SK-MEL-5 (cell line): ENCODE measurements at places on chromosomes 1 and 21. TPM values are rescaled to one million over a fixed set of nuclear protein-coding genes. Genes with fewer than 3 reads are reported as not detected.
A peak's percentile ranks its signal among the peaks of the same experiment; 100 is the strongest.

- no peak for DNase-seq
These were observed 18.9 kb downstream of the SLC16A1 start for GRCh38 chr1:112937070-112937469.

The BRINP3 gene
- total RNA-seq = 0.24 TPM in 1 of 2 replicates, not detected in the other

The KISS1 gene
- not detected in 2 replicates for total RNA-seq

DNA sequence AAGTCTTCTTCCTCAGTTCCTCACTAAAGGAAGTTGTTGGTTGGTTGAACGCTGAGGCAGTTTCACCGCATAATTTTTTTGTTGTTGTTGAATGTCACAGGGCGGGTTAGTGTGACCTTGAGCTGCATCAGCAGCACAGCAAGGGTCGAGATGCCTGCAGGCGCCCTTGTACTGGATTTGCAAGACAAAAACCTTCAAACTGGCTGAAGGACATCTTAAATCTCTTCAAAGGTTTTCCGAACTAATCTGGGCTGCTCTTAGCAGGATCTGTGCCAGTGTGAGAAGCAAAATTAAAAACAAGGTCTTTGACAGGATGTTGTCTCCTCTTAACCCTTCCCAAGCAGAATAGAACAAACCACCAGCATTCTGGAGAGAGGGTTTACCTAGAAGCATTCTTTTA is 59.4 kb downstream of the NRIP1 start:
- no peak for DNase-seq

- DNase-seq = no peak
These were observed 59.2 kb upstream of the SSX2IP start for GRCh38 chr1:84749427-84749826.

The RNF207 gene
- total RNA-seq = 1.5 and 2.9 TPM in 2 replicates

DNA sequence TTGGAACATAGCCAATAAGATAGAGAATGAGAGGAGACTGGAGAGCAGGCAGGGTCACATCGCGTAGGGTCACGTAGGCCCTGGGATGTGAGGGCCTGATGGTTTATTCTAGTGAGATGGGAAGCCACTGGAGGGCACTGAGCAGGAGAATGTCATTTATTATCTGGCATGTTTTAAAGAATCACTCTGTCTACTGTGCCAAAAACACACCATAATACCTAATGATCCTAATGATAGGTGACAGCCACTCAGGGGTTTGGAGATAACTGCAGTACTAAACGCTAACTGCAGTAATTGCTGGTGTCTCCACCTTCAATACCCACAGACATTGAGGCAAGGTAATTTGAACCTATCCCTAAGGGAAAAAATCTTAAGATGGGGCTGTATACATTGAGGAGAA is 185.4 kb downstream of the TTLL7 start:
- no peak for DNase-seq

DNA sequence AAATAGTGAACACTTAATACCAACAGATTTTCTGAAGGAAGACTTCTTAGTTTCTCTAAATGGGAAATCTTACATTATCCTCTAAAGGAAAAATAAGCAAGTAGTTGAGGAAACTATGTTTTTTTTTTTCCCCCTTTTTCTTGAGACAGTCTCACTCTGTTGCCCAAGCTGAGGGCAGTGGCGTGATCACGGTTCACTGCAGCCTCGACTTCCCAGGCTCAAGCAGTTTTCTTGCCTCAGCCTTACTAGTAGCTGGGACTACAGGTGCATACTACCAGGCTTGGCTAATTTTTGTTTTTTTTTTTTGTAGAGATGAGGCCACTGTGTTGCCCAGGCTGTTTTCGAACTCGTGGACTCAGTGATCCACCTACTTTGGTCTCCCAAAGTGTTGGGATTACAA is 3.9 kb downstream of the MTR start:
- DNase-seq = no peak

DNA sequence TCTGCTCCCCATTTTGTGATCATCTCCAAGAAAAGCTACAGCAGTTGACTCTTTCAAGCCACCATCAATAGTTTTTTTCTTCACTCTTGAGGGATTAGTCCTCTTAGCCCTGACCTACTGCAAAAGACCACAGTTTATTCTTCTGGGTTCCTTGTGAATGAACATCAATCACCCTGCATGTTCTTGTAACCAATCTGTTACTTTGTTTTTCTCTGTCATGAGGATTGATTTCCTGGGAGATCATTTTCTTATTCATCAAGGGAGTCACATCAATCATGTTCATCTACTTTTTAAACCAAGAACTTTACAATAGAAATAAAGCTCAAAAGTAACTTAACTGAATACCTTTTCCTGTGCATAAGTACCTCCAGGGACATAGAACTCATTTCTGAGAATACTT is 21.8 kb downstream of the ILDR2 start:
- DNase-seq = no peak

GRCh38 chr1:920521-920920 is 3.2 kb upstream of the SAMD11 start:
- DNase-seq = no peak

DNA sequence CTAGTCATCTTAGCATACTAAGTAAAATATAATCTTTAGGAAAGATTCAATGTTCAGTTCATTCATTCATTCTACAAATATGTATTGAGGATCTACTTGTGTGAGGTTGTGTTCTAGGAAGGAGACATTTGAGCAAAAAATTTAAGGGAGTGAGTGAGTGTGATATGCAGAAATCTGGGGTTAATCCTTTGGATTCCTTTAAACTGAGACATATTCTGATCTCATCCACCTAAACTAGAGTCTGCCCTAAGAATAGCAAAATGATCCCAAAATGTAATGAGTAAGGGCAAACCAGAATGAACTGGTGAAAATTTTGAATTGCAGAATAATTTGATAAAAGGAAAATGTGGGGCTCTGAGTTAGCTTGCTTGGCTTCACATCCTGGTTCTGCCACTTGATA is 8.6 kb downstream of the UBE2U start:
- no peak for DNase-seq

- peak; percentile 48 for DNase-seq
These were observed 11.7 kb upstream of the CD55 start for GRCh38 chr1:207309745-207310273.

GRCh38 chr1:203521074-203521794 is 27.3 kb downstream of the OPTC start:
- no peak for DNase-seq

- peak; percentile 71 for DNase-seq
These were observed 115.1 kb upstream of the TMEM51 start for GRCh38 chr1:15038232-15039016.

DNA sequence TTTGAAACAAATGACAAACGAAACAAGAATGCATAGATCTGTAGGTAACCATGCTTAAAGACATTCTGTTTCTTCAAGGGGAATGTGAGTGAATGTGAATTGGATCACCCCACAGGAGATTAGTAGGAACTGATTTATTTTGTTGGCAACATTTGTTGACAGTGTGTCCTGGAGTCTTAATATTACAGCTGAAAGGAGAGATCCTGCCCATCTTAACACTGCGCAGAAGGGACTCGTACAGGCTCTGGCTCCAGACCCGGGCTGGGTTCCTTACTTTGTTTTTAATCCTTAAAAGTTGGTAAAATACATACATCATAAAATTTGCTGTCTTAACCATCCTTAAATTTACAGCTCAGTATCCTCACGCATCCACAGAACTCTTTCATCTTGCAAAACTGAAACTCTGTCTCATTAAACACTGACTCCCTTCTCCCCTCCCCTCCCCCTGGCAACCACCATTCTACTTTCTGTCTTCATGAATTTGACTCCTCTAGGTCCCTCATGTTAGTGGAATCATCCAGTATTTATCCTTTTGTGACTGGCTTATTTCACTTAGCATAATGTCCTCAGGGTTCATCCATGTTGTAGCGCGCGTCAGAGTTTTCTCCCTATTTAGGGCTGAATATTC is 74.1 kb downstream of the GALNT2 start:
- no peak for DNase-seq

DNA sequence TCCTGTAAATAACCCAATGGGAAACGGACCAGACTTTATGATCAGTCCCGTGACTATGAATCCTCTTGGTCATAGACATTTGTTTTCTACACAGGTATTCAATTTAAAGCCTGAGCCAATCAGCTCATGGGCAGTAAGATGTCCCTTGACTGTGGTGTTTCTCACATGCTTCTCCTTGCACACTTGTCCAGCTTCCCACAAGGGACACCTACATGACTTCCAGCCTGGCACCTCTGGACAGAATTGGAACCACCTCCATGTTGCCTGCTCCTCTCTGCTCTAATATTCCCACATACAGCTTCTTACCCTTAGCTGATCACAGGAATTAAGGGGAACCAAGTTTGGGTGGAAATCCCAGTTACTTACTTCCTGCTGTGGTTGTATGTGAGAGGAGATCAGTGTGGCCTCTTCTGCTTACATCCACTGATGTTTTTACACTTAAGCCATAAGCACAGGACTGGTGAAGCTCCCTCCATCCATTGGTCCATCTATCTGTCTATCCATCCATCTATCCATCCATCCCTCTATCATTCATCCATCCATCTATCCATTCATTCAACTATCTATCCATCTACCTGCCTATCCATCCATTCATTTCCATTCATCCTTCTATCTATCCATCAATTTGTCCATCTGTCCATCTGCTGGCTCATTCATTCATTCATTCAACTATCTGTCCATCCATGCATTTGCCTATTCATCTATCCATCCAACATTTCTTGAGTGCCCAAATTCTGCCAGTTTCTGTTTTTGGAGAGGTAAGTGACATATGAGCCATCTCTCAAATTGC is 16.4 kb downstream of the RUNX1 start:
- no peak for DNase-seq

DNA sequence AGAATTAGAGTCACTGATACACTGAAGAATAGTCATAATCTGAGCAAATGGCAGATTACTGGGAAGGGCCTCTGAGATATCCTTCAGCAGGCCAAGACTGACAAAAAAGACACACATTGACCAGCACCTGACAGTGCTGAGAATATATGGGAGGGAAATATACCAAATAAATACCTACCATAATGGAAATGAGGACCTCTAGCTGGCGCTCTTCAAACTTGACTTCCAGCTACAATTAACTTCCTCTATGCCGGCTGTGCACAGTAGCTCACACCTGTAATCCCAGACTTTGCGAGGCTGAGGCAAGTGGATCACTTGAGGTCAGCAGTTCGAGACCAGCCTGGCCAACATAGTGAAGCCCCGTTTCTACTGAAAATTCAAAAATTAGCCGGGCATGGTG is 69.5 kb downstream of the NPHS2 start:
- no peak for DNase-seq

DNA sequence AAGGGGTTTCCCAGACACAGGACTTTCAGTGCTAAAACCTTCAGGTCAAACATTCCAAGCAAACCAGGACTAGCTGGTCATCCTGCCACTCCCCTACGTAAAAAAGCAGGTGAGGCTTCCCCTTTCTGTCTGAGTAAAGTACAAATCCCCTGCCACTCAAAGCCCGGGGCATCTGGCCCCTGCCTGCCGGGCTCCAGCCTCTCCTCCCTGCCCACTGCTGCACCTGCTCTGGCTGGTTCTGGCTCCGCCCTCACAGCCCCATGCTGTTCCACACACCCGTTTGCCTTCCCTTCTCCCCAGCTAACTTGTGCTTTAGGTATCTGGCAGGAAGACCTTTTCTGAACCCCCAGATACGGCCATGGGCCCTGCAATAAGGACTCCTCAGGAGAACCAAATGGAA is 23.3 kb upstream of the S100A7 start:
- no peak for DNase-seq

The RNU5D-1 gene
- total RNA-seq = not detected in 2 replicates

The KCND3 gene
- total RNA-seq = 0.11 and 0.13 TPM in 2 replicates

- peak; percentile 74 for DNase-seq
These were observed 127.9 kb upstream of the MROH9 start for GRCh38 chr1:170807432-170807831.

GRCh38 chr1:185834371-185834905 is 100.2 kb downstream of the HMCN1 start:
- peak; percentile 99 for DNase-seq

The LRRIQ3 gene
- total RNA-seq = 0.55 and 0.59 TPM in 2 replicates

The TRIM67 gene
- 0.03 TPM in 1 of 2 replicates, not detected in the other for total RNA-seq

The JAM2 gene
- total RNA-seq = 0.11 and 0.26 TPM in 2 replicates

The PHLDA3 gene
- total RNA-seq = 36.1 and 36.9 TPM in 2 replicates

- DNase-seq = no peak
These were observed 173.8 kb downstream of the RASAL2 start for GRCh38 chr1:178267646-178268094.

- DNase-seq = peak; percentile 81
These were observed 16.0 kb downstream of the OR2T11 start for GRCh38 chr1:248618878-248619277.

DNA sequence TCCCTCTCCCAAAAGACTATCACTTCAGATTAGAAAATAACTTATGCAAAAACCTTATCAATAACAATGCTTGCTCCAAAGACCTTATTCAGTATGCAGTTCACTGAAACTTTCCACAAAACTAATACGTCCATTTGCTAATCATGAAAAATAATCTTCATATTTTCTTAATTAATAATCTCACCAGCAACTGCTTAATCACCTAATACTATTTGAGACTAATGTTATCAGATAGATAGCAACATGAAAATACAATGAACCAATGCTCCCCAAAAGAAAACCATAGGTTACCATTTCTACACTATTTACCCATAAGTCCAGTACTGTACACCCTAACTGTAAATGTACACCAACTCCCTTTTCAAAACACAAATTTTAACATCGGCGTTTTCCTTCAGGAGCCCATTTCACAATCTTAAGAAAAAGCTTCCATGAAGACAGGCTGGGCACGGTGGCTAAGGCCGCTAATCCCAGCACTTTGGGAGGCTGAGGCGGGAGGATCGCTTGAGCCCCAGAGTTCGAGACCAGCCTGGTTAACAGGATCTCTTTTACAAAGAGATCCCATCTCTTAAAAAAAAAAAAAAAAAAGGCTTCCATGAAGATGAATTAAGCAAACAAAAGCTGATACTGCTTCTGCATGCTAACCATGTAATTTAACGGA is 1.7 kb downstream of the GNB1 start:
- no peak for DNase-seq

GRCh38 chr1:72827278-72827677 is 544.9 kb upstream of the NEGR1 start:
- DNase-seq = no peak

- DNase-seq = no peak
These were observed 23.7 kb upstream of the HFM1 start for GRCh38 chr1:91428182-91428798.

- no peak for DNase-seq
These were observed 583.4 kb downstream of the DPYD start for GRCh38 chr1:97337250-97338030.

- DNase-seq = no peak
These were observed 6.7 kb downstream of the OR2T11 start for GRCh38 chr1:248627971-248628844.

- DNase-seq = no peak
These were observed 402.4 kb downstream of the KCNT2 start for GRCh38 chr1:196205882-196206281.

The KRTAP11-1 gene
- total RNA-seq = not detected in 2 replicates

The GALE gene
- 82.3 and 82.4 TPM in 2 replicates for total RNA-seq

GRCh38 chr1:162902416-162902815 is 41.4 kb upstream of the CCDC190 start:
- no peak for DNase-seq
